ENCODE measurements at places on chromosomes 12 and 14.

DNA sequence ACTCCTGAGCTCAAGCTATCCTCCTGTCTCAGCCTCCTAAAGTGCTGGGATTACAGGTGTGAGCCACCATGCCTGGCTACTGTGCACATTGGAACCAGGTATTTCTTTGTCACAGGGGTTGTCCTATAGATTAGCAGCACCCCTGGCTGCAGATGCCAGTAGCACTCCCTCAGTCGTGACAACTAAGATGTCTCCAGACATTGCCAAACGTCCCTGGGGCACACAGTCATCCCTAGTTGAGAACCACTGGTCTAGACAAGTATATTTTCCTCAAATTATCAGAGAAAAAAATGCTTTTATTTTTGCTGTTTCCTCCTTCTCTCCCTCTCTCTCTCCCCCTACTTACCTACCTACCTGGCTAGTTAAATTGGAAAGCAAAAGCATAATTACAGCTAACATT is 17.9 kb upstream of the P2RX7 start:
- no peak for DNase-seq

DNA sequence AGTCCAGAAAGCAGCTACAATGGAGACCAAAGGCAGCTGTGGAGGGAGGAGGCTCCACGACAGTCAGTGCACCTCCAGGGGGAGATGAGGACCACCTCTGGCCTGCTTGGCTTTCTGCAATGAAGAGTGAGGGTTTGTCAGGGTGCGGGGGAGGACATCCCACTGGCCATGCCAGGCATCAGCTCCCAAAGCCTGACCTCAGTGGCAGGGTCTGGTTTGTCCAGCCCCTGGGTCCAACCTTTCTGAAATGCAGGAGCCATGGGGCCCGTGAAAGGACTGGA is 35.2 kb downstream of the SLC6A12 start:
- no peak for DNase-seq

GRCh38 chr14:74551001-74551400 is 57.4 kb downstream of the ISCA2 start:
- no peak for DNase-seq

- no peak for DNase-seq
These were observed 68.1 kb downstream of the TPH2 start for GRCh38 chr12:72006766-72007165.

DNA sequence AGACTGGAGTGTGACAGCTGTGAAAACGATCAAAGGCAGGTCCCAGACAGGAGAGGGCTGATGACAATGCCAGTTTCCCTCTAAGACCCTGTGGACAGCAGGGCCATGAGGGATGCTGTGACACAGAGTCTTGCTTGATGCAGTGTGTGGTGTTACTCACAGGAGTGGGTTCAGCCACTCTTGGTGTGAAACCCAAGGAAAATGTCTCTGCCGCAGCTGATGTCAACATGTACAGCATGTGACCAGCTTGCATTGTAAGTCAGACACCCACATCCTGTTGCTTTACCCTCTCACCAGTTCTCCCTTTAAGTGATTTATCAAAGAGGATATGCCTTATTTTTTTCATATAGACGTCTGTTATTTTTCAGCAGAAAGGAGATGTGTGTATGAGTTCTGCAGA is 268.6 kb downstream of the BTG1 start:
- peak; percentile 79 for DNase-seq

DNA sequence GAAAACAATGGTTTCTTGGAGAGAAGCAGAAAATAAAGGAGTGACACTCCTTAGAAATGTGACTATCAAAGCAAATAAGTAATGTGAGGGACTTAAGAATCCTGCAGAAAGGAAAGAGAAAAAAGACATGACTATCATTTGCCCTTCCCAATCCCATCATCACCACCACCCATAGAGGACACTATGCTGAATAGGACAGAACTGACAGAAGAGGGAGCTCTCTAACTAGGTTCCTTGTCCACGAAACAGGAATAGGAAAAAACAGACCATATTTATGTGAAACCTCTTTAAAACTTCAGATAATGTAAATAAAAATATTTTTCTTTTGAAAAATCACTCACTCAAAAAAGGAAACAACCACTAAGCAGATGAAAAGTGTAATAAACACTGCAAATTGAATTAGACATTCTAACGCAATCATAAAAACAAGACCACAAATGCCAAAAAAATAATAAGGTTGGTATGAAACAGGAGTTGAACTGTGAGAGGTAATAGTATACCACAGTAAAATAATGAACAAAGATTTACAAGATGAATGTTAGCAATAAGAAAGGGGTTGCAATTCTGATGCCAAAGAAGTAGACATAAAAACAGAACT is 24.1 kb downstream of the KLRD1 start:
- DNase-seq: no peak

DNA sequence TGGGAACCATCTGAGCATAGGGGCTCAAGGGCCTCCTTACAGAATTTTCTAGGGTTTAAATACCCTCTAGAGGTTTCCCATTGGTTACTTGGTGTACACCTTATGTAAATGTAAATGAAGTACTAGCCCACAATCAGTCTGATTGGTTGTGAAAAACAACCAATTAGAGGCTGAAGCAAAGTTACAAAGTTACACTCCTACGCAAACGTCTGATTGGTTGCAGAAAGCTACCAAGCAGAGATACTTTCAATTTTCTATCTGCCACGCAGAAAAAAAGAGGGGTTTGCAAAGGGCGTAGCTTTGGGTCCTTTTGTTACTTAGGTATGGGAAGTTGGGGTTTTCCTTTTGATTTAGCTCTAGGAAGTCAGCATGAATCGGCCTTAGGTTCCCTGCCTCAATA is 1.8 kb upstream of the TMEM19 start:
- DNase-seq: no peak

DNA sequence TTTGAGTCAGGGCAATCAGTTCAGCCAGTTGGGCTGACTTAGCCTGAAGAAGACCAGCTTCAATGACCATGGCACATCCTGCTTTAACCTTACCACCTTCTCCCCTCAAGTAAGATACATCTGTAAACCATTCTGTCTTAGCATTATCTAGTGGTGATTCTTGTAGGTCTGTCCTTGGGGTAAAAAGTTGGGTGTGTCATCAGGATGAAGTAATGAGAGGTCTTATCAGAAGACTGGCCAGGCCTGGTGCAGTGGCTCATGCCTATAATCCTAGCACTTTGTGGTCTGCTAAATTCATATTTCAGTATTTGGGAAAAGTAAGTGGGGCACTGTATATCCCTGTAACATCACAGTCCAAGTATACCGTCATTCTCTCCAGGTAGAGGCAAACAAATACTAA is 19.1 kb downstream of the SINHCAF start:
- no peak for DNase-seq

DNA sequence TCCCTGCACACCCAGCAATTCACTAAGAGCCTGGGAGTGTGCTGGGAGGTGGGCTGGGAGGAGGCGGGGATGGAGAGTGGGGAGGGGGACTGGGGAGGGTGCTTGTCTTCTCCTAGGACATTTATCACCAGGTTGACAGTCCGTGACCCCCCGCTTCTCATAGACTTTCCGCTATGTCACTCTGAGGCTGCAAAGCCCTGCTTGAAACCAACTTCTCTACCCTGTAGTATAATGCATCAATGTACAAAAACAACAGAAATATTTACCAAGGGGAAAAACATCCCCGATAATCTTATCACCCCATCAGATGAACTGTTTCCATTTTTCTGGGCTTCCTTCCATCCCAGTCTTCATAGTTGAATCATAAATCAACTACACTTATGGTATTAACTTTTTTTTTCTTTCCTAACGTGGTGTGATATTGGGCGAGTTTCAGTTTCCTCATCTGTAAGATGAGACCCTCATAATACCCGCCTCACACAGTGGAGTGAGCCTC is 28.6 kb upstream of the BATF start:
- DNase-seq: no peak

DNA sequence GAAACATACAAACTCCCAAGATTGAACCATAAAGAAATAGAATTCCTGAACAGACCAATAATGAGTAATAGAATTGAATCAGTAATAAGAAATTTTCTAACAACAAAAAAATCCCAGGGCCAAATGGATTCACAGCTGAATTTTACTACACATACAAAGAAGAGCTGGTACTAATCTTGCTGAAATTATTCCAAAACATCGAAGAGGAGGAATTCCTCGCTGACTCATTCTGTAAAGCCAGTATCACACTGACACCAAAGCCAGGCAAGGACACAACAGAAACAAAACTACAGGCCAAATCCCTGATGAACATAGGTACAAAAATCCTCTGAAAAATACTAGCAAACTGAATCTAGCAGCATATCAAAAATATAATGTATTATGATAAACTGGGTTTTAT is 367.8 kb upstream of the CLEC14A start:
- DNase-seq: no peak

GRCh38 chr12:71392521-71393145 is 47.0 kb upstream of the LGR5 start:
- DNase-seq: no peak

DNA sequence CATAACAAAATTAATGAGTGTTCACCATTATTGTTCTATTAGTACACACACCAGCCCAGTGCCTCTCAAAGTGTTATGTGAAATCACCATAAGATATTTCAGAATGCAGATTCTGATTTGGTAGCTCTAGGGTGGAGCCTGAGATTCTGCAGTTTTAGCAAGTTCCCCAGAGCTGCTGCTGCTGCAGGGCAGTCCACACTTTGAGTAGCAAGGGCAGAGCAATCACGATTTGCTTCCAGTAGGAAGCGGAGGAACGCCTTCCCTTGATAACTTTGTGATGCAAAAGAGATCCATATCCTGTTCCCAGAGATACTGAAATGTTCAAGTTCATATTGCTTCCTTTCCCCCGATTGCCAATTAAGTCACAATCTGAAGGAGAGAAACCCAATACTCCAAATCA is 57.9 kb downstream of the SLC17A8 start:
- DNase-seq: no peak

- no peak for DNase-seq
These were observed 144.9 kb upstream of the CLEC14A start for GRCh38 chr14:38400751-38401150.

DNA sequence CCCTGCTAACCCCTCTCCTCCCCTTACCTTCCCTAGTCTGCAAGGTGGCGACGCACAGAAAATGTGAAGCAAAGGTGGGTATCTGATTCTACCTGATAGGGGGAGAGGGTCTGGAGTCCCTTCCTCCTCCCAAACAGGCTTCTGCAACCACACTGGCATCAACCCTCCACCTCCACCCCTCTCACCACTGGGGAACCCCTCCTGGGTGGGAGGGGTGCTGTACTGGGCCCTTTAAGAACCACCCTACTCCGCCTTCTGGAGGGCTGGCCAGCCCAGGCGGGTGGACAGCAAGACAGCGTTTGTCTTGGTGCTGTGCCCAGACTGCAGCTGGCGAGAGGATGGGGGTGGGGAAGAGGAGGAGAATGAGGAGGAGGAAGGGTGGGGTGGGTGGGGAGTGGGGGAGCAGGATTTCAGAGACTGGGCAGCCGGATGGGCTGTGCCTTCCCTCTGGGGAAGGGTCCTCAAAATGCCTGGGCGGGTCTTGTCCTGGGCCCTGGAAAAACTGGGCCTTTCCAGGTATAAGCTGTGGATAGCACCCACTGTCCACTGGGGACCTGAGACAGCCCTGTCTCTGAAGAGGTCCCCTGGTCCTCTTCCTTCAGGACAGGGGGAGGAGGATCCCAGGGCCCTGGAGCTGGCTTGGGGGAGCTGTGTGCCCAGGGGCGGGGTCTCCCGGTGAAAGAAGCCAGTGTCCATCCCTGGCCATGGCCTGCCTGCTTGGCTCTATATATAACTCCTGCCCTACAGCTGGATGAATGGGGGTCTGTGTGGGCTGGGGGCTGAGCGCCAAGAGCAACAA is 2.8 kb downstream of the TNS2 start:
- DNase-seq: no peak

DNA sequence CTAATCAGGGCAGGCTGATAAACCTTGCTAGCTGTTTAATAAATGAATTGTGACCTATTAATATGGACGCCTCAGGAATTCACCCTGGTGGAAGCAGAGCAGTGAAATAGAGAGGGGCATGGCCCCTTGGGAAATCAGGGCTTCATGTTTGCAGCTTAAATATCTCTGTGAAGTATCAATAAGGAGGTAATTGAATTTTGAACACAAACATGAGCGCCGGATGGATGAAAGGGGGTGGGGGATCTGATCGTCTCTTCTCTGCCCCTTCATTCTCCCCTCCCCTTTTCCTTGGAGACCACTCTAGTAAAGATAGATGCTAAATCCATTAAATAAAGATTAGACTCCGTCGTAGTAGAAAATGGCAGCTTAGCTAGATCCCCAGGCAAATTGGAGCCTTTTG is 70.5 kb downstream of the LIN52 start:
- no peak for DNase-seq

DNA sequence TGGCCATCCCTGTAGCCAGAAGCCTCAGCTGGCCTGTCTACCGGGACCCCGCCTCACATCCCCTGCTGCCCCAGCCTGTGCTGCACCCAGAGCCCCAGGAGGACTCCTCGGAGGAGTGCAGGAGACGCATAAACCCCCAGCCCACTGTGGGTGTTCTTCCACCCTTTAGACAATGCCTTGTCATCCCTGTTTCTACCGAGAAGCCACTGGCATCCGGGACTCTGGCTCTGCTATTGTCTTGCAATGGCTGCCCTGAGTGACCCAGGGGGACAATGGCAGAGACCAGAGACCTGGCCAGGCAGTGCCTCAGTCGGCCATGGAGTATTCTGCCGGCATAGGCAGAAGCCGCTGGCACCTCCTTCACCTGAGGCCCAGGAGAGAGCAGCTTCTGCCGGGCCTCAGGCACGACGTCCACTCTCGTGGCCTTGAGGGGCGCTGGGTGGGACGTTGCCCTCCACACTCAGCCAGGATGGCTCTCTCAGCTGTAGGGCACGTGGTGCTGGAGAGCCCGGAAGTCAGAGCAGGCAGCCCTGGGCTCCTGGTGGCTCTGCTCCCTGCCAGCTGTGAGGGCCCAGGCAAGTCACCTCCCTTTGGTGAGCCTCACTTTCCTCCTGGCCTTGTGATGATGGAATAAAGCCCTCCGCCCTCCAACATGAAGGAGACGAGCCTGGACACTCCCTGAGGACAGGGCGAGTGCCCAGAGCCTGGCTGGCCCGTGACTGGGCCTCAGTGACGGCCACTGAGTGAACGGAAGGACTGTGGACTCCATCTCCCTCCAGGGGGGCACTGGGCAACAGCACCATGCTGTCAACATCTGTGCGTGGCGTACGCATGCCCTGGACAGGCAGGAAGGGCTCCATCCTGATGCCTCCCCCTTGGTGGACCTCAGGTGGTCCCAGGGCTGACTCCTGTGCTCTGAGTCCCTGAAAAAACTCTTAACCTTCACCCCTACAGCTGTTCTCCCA is 41.0 kb downstream of the TRAFD1 start:
- no peak for DNase-seq

DNA sequence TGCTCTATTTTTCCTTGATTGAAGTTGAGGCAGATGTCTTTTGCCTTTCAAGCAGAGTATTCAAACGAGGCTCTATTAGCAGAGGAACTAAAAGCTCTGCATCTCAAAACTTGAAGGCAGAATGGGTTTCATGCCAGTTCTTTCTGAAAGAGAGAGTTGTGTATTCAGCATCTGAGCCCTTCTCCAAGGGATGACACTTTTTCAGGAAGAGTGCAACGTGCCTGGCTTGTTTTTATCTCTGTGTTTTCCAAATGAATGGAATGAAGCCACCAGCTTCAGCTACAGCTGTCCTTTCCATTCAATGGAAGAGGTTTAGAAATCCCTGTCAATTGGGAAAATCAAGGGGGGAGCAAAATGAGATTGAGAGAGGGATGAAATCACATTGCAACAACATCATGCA is 14.6 kb downstream of the BEST3 start:
- no peak for DNase-seq

GRCh38 chr12:857611-858010 is 91.9 kb downstream of the RAD52 start:
- no peak for DNase-seq

- no peak for DNase-seq
These were observed 159.3 kb upstream of the CPNE8 start for GRCh38 chr12:39064708-39065107.

GRCh38 chr12:109656743-109657142 is 56.9 kb upstream of the FAM222A start:
- DNase-seq: no peak

Measured in stimulated activated CD4-positive, alpha-beta T cell treated with anti-CD3 and anti-CD28 coated beads, Interleukin-2, amount 100 ng/mL, for 24 hours (primary cell).